Right atrium auricular region (tissue), 2 donors: ENCODE measurements at places on chromosomes 3 and 15. TPM values are rescaled to one million over a fixed set of nuclear protein-coding genes. Genes with fewer than 3 reads are reported as not detected.

Gene OR5K2
- not detected for total RNA-seq

Gene DPPA2
- total RNA-seq, result not detected

GRCh38 chr3:153658136-153658535, 463.1 kb upstream of the ARHGEF26 start:
- no peaks in the 10 kb centered on the region for H3K27me3 ChIP-seq
- H3K36me3 ChIP-seq, result no peaks in the 10 kb centered on the region
- H3K27ac ChIP-seq, result no peak overlapping the region
- no peak for DNase-seq
- H3K4me1 ChIP-seq, result no peaks in the 10 kb centered on the region

DNA sequence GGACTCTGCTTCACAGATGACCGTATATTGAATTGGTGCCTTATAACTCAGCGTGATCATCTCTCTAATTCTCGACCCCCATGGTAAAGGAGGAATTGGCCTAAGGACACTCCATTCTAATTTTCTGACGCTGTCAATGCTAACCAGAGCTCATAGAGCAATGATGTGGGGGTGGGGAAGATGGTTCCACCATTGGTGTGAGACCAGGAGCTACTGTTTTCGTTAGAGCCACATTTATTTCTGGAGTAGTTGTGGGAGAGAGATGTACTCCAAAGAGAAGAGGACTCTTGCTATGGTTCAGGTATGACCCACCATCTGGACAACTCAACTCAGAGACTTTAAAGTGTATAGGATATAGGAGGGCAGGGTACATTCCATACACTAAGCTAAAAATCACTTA, 16.3 kb downstream of the ZBTB38 start:
- DNase-seq, result no peak
- H3K4me1 ChIP-seq, result no peaks in the 10 kb centered on the region
- no peak overlapping the region for H3K27ac ChIP-seq
- H3K27me3 ChIP-seq, result no peaks in the 10 kb centered on the region
- H3K4me3 ChIP-seq, result no peak overlapping the region
- peaks cover 3% of the 10 kb centered on the region for H3K36me3 ChIP-seq
